ENCODE measurements at places on chromosomes 7 and 10.

- no peak for DNase-seq
These were observed 294.8 kb downstream of the DOCK4 start for GRCh38 chr7:111911166-111911961.

- no peak for DNase-seq
These were observed 145.2 kb downstream of the ARID5B start for GRCh38 chr10:62046522-62047227.

- peak; percentile 18 for DNase-seq
These were observed 37.8 kb upstream of the UBE2H start for GRCh38 chr7:129990403-129991192.

DNA sequence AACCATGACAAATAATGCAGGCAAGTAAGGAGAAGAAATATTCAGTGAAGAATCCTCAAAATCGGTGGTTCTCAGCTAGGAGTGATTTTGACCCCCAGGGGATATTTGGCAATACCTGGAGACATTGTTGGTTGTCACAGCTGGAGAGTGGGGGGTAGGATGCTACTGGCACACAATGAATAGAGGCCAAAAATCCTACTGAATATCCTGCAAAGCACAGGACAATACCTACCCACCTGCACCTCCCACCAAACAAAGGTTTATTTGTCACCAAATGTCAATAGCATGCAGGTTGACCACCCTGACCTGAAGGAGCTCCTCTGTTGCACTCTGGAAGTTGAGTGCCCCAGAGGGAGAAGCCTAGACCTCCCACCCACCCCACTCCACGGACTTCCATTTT lies 1028.6 kb downstream of the CNTNAP2 start:
- DNase-seq = no peak

DNA sequence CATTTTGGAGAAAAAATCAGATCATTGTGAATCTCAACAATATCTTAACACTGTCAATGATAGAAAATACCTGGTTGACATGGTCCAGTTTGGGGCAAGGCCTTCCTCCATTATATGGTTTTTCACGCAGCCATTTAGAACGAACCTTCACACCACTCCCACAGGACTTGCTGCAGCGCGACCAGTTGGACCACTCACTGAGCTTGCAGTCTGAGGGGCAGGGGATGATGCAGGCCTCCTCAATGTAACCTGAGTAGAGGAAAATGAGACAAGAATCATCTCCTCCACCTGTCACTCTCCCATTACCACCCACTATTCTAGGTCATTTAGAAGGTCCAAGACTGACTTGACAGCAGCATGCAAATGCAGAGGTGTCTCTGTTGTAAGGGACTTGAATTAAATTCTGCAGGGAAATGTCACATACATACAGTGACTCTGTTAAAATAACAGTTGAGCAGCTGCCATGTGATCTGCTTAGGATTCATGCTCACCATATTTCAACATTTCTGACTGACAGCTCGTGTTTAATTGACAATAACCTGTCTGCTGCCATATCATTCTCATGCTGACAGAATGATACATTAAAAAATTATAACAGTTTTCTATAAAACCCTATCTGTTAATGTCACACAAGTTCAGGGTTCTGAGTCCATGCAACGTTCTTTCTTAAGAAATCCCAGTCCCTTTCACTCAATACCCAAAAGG lies 403.0 kb downstream of the THSD7A start:
- DNase-seq = peak; percentile 14

DNA sequence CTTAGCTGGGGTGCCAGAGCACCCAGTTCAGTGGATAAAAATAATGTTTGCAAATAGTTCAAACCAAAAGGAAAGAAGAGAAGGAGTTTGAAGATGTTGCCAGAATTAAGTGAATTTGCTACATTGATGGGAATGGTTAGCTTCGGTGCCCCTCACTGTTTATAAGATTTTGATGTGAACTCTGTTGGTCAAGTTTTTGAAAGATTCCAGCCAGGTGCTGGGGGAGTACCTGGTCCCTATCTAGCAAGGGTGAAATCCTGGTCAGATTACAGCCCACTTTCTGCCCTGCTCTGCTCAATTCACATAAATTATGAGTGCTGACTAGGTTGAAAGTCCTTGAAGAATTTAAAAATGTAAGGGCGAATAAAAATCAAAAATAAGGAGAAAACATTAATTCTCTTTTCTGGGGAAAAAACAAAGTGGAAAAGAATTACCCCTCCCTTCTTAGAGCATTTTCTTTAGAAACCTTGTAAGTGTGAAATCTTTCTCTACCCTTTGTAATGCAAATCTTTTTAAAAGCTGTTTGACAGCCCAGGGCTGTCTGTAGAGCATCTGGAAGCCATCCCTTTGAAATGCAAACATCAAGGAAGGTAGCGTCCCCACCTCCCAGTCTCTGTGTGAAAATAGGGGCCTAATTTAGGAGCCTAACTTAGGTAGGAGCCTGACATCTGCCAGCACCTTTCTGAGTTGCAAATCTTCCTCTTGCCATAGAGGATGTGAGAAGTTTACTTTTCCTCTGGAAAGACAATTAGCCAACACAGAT lies 1.4 kb upstream of the GIMAP5 start:
- peak; percentile 60 for DNase-seq

DNA sequence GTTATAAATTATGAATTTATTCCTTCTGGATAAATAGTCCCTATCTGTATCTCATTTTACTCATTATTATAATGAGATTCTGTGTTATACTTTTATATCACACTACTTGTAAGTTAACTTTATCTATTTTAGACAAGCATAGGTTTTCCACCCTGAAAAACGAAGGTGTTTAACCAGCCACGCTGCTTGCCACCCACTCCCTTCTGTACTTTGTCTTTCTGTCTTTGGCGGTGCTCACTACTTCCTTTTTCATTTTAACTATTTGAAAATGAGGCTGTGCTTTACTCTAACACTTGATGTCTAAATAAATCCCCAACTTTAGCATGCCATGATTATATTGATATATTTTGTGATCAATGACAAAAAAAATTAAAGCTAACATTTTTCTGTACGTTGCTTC lies 952.9 kb downstream of the DNAJB9 start:
- DNase-seq = no peak

GRCh38 chr10:22110761-22111160 lies 107.1 kb downstream of the EBLN1 start:
- no peak for DNase-seq

GRCh38 chr10:44832595-44833390 lies 78.3 kb upstream of the TMEM72 start:
- DNase-seq = no peak

DNA sequence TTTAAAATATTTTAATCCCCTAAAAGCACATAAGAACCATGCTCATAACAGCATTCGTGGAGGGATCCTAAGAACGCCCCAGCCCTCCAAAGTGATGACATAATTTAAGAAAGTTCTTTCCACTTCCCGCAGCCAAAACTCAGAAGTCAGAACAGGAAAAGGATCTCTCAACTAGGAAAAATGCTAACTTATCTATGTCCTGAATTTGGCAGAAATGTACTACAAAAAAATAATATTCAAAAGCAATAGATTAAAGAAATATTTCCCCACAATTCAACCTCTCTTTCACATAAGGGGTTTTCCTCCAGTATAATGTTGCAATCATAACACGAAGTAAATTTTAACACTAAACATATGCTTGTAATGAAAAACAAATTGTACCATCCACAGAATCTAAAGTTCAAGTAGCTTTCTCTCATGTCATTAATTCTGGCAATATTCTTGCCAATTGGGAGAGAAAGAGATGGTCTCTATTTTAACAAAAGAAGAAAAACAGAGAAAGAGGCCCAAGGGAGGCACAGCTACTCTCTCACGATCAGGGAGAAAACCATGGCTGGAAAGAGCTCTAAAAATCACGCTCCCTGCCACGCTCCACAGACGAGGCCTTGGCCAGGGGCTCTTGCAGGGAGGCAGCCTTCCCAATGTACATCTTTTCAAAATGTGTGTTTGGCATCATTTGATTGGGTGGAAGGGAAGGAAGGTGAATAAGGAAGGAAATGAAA lies 22.9 kb downstream of the ASB13 start:
- no peak for DNase-seq

DNA sequence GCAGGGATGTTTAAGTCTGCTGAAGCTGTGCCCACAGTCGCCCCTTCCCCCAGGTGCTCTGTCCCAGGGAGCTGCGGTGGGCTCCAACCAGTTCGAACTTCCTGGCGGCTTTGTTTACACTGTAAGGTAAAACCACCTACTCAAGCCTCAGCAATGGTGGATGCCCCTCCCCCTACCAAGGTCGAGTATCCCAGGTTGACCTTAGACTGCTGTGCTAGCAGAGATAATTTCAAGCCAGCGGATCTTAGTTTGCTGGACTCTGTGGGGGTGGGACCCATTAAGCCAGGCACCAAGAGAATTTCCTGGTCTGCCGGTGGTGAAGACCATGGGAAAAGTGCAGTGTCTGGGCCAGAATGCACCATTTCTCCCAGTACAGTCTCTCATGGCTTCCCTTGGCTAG lies 56.0 kb downstream of the CCDC7 start:
- DNase-seq = peak; percentile 49

DNA sequence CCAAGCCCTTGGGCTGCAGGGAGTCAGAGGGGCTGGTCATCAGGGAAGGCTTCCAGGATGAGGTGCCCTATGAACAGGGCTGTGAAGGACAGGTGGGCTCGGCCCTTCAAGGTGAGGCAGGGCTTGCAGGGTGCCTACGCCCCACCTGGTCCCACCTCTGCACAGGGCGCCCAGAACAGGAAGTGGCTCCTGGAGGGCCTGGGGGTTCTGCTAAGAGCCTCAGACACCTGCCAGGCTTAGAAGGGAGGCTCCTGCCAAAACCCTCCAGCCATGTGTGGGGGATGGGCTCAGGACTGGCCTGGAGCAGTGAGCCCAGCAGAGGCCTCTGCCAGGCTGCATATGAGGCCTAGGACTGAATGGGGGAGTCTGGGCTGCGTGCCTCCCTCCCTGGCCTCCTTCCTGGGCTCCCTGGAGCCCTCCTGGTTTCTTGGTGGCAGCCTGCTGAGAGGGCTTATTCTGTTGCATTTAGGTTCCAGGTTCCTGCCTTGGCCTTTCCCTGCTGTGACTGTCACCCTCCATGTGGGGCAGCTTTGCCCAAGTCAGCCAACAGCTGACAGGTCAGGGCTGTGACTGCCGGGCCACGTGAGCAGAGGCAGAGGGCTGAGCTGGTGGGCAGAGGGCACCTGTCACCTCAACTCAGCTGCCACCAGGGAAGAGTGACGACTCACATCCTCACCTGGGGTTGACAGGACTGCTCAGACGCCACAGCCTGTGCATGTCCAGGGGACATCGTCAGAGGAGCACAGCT lies 45.2 kb upstream of the MSMB start:
- DNase-seq = no peak

DNA sequence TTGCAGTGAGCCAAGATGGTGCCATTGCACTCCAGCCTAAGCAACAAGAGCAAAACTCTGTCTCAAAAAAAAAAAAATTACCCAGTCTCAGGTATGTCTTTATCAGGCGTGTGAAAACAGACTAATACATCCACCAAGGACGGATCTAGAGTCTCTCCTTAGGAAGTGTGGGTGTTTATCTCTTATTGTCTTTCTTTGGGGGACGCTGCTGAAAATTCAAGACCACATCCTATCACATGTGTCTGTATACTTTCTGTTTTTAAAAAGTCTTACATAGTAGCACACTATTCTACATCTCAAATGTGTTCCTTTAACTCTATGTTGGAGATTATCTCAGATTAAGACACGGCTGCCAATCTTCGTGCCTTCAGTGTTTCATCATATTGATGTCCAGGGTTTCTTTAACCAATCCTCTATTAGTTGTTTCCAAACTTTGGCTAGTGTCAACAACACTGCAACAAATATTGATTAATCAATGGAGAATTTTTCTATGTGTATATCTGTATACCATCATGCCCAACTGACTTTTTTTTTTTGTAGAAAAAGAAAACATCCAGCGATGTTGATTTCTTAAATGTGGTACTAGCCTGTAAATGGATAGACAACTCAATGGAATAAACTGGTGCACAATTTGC lies 92.3 kb upstream of the KDM7A start:
- no peak for DNase-seq

- no peak for DNase-seq
These were observed 36.0 kb upstream of the FRMD4A start for GRCh38 chr10:14366760-14367159.

DNA sequence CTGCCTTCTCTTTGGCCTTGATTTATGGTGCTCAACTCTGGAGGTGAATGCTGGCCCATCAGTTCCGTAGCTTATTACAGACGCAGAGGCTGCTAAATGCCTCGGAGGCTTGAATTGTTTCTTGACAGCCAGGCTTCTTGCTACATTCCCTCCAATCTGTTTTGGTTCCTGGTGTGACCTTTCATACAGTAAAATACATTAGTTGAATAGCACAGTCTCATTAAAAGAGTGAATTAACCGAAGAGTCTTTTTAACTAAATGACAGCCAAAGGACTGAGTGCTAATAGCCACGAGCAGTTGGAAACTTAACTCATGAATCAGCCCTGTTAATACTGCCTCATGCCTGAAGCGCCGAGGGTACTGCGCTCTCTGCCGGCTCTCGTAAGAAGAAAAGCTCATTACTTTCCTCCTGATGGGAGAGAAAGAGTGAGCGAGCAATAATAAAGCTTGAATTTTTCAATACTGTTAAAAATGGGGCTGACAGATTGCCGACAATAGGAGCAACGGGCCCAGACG lies 236.4 kb upstream of the GPR26 start:
- no peak for DNase-seq

DNA sequence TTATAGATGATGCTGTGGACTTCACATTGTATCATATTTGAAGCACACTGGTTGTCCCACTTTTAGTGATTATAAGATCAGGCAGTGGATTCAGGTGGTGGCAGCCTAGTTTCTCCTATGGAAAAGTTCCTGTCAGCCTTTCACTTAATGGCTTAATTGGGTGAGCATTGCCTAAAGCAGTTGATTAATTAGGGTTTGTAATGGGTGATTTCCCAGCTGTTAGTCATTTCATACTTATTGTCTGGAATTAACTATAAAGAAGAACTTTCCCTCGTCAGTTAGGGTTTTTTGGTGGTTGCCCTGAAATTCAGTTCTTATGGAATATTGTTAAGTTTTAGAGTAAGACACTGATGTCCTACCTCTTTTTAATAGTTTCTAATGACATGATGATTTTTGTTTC lies 78.8 kb downstream of the SLC25A40 start:
- DNase-seq = no peak

DNA sequence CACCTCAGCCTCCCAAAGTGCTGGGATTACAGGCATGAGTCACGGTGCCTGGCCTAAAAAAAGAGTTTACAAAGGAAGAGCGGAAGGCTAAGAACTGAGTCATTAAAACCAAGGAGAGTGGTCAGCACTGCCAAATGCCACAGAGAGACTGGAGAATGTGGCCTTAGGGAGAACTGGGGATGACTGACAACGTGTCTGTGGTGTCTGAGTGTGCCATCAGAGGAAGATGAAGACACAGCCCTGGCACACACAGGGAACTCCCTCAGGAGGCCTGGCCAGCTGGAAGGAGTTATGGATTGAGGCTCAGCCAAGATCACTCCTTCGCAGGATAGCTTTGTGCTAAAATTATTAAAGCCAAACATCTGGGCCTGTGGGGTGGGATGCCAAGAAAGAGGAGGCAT lies 3.9 kb upstream of the INA start:
- no peak for DNase-seq

DNA sequence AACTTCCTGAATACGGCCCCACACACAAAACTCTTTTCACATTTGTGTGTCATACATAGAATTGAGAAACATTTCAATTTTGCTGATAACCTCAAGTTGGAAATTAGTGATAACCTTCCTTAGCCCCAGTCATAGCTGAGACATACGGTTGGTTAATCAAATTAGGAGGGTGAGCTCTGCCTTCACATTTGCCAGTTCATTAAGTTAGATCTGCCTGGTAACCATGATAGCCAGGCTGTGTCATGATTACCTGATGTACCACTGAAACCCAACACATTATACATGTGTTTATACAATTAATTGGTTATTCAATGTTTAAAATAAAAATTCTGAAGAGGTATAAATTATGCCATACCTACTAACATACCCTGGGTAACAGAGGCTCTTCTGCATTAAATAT lies 60.8 kb upstream of the RAB11FIP2 start:
- no peak for DNase-seq
